Common myeloid progenitor, CD34-positive (primary cell): ENCODE measurements at places on chromosomes 13 and 19.

GRCh38 chr19:40232479-40232878, 6.0 kb upstream of the CCNP start:
- no peak for DNase-seq
- no peak overlapping the region for H3K27ac ChIP-seq
- no peak overlapping the region for H3K4me3 ChIP-seq
- peaks cover 23% of the 10 kb centered on the region for H3K36me3 ChIP-seq
- no peaks in the 10 kb centered on the region for H3K27me3 ChIP-seq

DNA sequence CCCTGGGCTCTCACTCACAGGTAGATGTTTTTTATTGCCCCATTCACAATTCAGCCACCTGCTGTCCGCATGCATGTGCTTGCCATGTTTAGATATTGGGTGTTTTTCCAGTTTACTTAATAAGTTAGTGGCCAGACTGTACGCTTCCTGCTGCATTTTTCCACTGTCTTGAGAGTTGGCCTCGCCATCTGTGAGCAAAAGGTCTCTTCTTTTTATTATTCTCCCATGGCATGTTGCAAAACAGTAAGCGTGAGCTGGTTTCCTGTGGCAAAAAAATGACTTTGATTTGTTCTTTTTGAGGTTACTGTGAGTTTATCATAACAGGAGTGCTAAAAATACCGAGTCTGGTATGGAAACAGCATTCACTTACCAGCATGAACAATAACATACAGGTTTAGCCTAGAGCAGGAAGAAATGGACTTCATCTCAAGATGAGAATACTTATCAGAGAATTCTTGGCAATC, 46.0 kb downstream of the SAE1 start:
- H3K4me3 ChIP-seq: no peak overlapping the region
- DNase-seq: peak; percentile 26
- H3K4me1 ChIP-seq: peaks cover 6% of the 10 kb centered on the region

GRCh38 chr19:17109962-17110598, 34.5 kb downstream of the MYO9B start:
- H3K27me3 ChIP-seq: no peaks in the 10 kb centered on the region
- H3K27ac ChIP-seq: peak overlapping the region; percentile 74
- H3K36me3 ChIP-seq: peaks cover 61% of the 10 kb centered on the region
- peak; percentile 87 for DNase-seq
- H3K4me3 ChIP-seq: no peak overlapping the region

DNA sequence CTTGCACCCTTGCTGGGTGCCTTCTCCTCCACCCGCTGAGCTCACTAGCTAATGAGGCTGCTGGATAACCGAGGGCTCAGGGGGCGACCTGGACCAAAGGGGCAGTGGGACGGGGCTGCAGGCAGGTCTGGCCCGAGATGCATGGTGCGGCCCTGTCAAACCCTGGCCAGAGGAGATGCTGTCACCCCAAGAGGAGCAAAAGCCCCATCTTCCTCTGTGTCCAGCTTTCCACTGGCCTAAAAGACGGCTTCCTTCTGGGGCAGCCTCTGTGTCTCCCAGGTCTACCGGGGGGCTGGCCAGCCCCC, 261.8 kb downstream of the TBC1D4 start:
- H3K27me3 ChIP-seq: peaks cover 6% of the 10 kb centered on the region
- H3K27ac ChIP-seq: no peak overlapping the region
- no peaks in the 10 kb centered on the region for H3K4me1 ChIP-seq
- no peak for DNase-seq
- H3K36me3 ChIP-seq: no peaks in the 10 kb centered on the region

GRCh38 chr13:33119856-33120543, 103.8 kb downstream of the KL start:
- H3K4me3 ChIP-seq: no peak overlapping the region
- peaks cover 4% of the 10 kb centered on the region for H3K4me1 ChIP-seq
- no peaks in the 10 kb centered on the region for H3K27me3 ChIP-seq
- peak; percentile 8 for DNase-seq
- no peak overlapping the region for H3K27ac ChIP-seq
- H3K36me3 ChIP-seq: peaks cover 4% of the 10 kb centered on the region

DNA sequence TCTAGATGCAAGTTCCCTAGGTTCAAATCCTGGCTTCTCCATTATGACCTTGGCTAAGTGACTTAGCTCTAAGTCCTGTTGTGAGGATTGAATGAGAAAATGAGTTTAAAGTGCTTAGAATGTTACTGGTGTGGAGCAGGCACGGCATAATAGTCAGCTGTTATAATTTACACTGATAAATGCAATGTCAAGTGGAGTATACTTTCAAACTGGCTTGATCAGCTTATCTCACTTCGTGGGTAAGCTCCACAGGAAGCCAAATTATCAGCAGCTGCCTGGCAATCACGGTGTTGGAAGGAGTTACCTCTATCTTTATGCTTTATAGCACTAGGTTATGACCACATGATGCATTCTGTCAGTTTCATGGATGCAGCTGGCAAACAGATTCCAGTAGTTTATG, 272.8 kb downstream of the OLFM4 start:
- no peak overlapping the region for H3K4me3 ChIP-seq
- H3K27me3 ChIP-seq: no peaks in the 10 kb centered on the region
- H3K4me1 ChIP-seq: no peaks in the 10 kb centered on the region
- H3K27ac ChIP-seq: no peak overlapping the region

DNA sequence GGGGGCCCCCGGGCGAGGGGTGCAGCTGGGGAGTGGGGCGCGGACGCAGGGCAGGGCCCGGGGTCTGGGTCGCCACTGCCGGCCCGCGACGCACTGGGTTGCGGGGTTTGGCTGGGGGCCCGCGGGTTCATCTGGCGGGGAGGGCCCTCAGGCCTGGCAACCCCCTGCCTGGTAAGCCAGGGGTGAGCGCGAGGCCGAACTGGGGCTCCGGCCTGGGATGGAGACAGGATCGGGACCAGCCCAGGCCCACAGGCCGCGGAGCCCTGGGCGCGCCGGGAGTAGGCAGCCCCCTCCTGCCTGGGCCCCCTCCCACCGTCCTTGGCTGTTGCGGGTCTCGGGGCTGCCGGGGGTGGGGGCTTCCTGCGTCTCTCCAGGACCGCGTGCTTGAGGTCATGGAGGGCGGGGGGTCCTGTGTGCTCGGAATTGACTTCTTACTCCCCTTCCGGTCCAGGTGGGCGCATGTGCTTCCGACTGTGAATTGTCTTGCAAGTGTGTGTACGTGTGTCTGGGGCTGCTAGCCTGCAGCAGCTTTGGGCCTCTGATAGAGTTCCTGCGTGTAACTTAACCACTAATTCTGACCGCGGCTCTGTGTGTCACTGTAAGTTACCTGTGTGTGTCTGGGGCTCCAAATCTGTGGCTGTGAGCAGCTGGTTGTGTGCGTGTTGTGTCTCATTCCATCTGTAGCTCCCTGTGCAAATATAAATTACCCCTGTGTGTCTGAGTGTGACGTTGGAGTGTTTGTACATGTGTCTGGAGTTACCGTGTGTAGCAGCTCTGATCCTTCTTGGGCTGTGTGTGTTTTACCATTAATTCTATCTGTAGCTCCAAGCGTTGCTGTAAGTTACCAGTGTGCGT, 751 bp downstream of the GRAMD1A start:
- peaks cover 23% of the 10 kb centered on the region for H3K36me3 ChIP-seq
- DNase-seq: peak; percentile 52
- H3K4me1 ChIP-seq: peaks cover 72% of the 10 kb centered on the region
- H3K27me3 ChIP-seq: no peaks in the 10 kb centered on the region
- peak overlapping the region; percentile 93 for H3K27ac ChIP-seq
- H3K4me3 ChIP-seq: peak overlapping the region; percentile 62

DNA sequence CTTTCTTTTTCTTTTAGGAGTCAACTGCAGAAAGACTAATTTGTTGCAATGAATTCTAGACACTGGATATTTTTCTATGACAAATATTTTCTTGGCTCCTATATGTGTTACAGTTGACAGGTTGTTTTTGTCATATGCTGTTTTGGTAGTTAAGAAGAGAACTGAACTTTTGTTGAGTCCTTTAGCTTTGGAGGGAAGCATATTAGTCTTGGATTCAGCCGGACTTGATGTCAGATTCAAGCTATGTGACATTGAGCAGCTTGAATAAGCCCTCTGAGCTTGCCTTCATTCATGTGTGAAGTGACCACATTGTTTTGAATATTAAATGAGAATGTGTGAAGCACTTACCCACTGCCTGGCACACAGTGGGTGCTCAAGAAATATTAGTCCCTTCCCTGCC, 181.9 kb upstream of the RNF113B start:
- no peaks in the 10 kb centered on the region for H3K27me3 ChIP-seq
- no peaks in the 10 kb centered on the region for H3K36me3 ChIP-seq
- H3K4me3 ChIP-seq: no peak overlapping the region
- H3K4me1 ChIP-seq: no peaks in the 10 kb centered on the region

DNA sequence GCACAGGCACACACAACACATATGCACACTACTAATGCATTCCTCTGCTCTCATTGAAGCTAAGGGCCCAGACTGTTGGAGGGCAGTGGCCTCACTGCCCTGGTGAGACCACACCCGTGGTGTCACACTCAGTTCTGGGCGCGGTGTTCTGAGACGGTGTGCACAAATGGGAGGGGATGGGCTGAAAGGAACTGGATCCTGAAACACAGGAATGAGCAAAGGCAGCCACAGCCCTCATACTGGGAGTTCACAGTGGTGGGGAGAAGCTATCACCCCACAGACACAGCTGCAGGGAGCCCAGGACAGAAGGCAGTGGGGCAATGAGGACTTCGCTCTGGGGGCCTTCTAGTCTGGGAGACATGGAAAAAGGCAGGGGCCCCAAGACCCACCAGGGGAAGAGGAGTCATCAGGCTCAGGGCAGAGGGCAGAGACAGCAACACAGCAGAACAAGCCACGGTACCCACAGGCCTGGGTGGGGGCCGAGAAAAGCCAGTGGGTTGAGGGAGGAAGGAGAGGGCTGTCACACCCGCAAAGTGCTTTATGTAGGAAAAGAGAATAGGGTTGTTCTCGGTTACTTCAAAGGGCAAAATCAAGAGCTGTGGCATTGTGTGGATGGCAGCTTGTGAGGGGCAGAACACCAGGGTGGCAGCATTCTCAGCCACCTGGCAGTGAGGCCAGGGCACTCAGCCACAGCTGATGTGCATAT, 75.4 kb upstream of the GPR183 start:
- no peak overlapping the region for H3K27ac ChIP-seq
- H3K4me1 ChIP-seq: peaks cover 3% of the 10 kb centered on the region
- H3K4me3 ChIP-seq: no peak overlapping the region
- peak; percentile 26 for DNase-seq
- H3K36me3 ChIP-seq: peaks cover 5% of the 10 kb centered on the region

GRCh38 chr19:53365899-53366493, 491 bp downstream of the ZNF525 start:
- peaks cover 17% of the 10 kb centered on the region for H3K4me1 ChIP-seq
- no peak for DNase-seq
- no peaks in the 10 kb centered on the region for H3K27me3 ChIP-seq
- H3K27ac ChIP-seq: peak overlapping the region; percentile 68

DNA sequence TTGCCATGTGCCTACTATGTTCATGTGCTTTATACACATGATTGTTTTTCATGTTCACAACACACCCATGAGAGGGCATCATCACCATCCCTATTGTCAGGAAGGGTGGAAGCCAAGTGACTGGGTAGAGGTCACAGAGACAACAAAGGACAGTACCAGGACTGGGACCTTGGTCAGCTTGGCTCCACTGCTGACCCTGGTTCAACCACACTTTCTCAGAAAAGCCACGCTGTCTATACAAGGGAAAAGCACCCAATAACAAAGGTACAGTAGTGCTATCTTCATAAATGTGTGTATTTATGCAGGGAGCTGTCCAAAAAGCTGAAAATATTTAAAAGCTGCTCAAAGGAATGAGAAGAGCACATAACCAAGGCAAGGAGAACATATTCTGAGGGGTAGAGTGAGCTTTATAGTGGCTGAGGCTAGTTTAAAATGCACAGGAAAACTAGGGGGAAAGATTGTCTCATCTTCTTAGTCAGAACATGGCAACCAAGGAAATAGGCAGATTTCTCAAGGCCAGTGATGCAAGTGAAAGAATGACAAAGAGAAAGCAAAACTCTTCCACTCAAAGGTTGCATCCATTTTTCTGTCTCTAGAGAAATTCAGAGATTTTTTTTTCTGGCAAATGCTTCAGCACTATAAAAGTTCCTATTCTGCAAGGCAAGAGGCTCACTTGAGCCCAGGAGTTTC, 415.0 kb downstream of the FOXO1 start:
- H3K27ac ChIP-seq: no peak overlapping the region
- H3K4me3 ChIP-seq: no peak overlapping the region
- no peaks in the 10 kb centered on the region for H3K4me1 ChIP-seq
- no peaks in the 10 kb centered on the region for H3K27me3 ChIP-seq
- no peaks in the 10 kb centered on the region for H3K36me3 ChIP-seq
- DNase-seq: no peak

DNA sequence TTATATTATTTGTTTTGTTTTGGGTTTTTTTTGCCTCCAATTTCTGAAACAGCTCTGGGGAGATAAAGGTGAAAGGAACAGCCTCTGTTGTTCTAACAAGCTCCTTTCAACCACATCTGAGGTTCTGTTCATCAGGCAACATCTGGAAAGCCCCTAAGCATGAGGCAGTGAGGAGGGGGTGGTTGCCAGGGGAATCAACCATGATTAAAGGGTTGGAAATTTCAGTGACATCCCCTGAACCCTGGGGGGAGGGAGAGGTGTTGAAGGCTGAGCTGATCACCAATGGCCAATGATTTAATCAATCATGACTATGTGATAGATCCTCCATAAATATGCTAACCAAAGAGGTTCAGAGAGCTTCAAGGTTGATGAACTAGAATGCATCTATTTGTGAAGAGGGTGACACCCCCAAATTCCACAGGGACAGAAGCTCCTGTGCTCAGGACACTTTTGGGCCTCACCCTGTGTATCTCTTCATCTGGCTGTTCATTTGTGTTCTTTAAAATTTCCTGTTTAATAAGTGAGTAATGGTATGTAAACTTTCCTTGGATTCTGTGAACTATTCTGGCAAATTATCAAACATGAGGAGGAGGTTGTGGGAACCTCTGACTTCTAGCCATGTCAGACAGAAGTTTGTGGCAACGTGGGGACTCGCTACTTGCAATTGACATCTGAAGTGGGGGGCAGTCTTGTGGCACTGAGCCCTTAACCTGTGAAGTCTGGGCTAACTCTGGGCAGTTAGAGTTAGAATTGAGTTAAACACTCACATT, 221.3 kb downstream of the NHLRC3 start:
- H3K36me3 ChIP-seq: no peaks in the 10 kb centered on the region
- DNase-seq: no peak
- H3K4me3 ChIP-seq: no peak overlapping the region
- H3K27me3 ChIP-seq: no peaks in the 10 kb centered on the region

GRCh38 chr19:41876847-41877832, at the start of gene CD79A:
Gene CD79A (plus strand): TSS chr19:41877279. CDS start chr19:41877305, 26 bp downstream.
- DNase-seq: peak; percentile 86
- H3K27ac ChIP-seq: peak within 1 kb of the TSS; percentile 81
- H3K27me3 ChIP-seq: no peaks in the 10 kb centered on the region

DNA sequence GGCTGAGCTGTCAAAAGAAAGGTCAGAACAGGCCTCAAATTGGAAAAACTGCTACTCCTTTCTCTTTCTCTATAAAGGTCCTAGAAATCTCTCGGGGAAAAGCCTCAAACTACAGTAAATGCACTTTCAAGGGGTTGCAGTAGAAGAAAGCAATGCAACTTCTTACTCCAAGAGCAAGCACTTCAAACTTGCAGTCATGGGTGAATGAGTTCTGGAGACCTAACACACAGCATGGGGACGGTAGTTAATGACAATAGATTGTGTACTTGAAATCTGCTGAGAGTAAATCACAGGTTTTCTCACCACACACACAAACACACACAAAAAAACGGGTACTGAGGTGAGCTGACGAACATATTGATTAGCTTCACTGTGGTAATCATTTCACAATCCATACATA, 11.8 kb downstream of the TUBGCP3 start:
- H3K27me3 ChIP-seq: no peaks in the 10 kb centered on the region
- H3K4me1 ChIP-seq: peaks cover 35% of the 10 kb centered on the region

GRCh38 chr19:37079238-37079637, 1.0 kb downstream of the ZNF420 start:
- peak overlapping the region; percentile 99 for H3K4me3 ChIP-seq
- H3K27me3 ChIP-seq: no peaks in the 10 kb centered on the region
- H3K27ac ChIP-seq: peak overlapping the region; percentile 82
- H3K4me1 ChIP-seq: peaks cover 21% of the 10 kb centered on the region
